ENCODE measurements at places on chromosomes 3 and 15.

- no peak for DNase-seq
Observed at GRCh38 chr3:123783811-123784210, 100.3 kb downstream of the MYLK start.

DNA sequence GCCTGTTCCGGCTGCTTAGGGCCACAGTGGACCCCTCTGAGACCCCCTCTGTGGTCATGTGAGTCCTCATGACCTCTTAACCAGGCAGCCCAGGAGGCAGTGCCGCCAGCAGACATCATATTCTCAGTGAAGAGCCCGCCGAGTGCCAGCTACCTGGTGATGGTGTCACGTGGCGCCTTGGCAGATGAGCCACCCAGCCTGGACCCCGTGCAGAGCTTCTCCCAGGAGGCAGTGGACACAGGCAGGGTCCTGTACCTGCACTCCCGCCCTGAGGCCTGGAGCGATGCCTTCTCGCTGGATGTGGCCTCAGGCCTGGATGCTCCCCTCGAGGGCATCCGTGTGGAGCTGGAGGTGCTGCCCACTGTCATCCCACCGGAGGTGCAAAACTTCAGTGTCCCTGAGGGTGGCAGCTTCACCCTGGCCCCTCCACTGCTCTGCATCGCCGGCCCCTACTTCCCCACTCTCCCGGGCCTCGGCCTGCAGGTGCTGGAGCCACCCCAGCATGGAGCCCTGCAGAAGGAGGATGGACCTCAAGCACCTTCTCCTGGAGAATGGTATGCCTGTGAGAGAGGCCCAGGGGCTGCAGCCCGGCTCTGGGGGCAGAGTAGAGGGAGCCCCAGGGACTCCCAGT lies 176.1 kb downstream of the TBC1D2B start:
- DNase-seq, result no peak

GRCh38 chr3:31235062-31235700 lies 297.5 kb upstream of the STT3B start:
- DNase-seq, result no peak

DNA sequence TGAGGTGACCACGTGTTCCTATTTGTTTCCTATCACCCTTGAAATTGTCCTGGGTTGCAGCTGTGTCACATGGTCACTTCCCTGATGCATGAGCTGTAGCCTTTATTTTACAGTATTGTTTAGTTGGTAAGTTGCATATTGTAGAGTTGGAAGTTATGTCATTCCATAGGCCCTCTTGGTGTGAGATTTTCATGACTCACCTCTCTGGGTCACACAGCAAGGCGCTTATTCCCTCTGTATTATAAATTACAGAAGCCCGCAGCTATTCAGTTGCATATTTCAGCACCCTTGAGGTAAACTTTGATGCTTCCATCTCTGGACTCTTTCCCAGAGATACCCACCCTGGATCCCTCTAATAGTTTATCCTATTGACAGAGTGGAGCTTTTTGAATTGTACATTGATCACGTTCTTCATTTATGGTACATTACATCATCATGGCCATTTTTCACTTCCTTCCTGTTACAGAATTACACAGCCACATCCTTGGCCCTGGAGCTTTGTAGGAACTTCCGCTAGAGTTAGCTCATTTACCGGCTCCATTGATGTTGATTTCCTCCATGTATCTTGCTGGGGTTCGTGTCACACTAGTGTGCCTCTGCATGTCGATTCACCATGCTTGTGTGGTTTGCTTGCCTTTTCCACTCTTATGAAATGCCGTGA lies 543.1 kb upstream of the RGMA start:
- no peak for DNase-seq

GRCh38 chr3:151989621-151990020 lies 116.2 kb downstream of the SUCNR1 start:
- no peak for DNase-seq

DNA sequence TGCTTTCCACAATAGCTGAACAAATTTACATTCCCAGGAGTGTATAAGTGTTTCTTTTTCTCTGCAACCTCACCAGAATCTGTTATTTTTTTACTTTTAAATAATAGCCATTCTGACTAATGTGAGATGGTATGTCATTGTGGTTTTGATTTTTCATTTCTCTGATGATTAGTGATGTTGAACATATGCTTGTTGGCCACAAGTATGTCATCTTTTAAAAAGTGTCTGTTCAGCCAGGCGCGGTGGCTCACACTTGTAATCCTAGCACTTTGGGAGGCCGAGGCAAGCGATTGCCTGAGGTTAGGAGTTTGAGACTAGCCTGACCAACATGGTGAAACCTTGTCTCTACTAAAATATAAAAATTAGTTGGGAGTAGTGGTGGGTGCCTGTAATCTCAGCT lies 619.3 kb downstream of the SI start:
- DNase-seq, result no peak

DNA sequence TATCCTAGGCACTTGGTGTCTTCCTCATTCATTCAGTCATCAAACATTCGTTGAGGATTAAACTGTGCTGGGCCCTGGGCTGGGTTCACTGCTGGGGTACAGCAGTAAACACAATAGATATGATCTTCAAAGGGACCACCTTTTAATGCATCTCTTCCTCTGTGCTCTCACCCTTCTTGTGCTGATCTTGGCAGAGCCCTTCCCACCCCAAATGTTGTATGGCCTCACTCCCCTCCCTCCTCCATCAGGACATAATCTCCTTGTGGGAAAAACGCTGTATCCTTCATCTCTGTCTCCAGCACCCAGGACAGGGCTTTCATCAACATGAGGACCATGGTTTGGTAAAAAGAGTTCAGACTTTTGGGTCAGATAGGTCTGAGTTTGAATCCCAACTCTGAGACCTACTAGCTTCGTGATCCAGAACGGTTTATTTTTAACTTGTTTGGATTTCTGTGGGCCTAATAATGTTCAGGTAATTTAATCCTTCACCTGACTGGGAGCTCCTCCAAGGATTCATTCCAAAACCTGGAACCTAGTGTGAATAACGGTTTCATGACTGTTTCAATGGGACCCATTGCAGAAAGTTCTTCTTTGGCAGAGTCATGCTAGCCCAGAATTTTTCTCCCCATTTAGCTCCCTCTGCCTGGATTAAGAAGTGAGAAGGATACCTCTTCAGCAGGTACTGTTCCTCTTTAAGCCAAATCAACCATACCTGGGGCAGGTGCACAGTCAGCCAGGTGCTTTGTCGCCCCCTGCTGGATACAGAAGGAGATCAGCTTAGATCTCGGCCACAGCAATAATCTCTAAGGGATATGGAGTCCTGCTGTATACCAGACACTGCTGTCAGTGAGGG lies 5.2 kb upstream of the WNT7A start:
- DNase-seq, result peak; percentile 75

DNA sequence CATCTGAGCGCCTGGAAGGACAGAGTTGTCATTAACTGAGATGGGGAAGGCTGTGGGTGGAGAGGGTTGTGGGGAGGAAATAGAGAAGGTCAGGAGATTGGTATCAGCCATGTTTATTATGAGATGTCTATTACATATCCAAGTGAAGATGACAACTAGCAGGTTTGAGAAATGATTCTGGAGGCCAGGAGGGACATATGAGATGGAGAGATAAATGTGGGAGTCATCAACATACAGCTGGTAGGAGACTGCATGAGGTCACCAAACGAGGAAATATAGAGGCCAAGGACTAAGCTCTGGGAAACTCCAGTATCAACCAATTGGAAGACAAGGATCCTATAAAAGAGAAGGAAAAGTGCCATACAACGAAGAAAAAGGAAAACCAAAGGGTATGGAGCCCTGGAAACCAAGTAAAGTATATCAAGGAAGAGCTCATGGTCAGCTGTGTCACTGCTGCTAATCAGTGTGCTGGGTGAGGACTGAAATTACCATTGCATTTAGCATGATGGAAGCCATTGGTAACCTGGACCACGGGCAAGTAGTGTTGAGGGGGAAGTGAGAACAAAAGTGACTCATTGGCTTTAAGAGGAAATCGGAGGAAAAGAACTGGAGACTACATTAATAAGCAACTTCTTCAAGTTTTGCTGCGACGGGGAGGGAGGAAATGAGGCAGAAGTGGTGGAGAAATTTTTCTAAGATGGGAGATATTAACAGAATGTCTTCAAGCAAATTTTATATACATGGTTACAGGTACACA lies 14.0 kb upstream of the UACA start:
- DNase-seq, result no peak

GRCh38 chr3:26719134-26719533 lies 96.6 kb downstream of the LRRC3B start:
- DNase-seq, result no peak

Data from stimulated activated CD4-positive, alpha-beta T cell treated with anti-CD3 and anti-CD28 coated beads, Interleukin-15, amount 100 ng/mL, for 24 hours (primary cell).